ENCODE measurements at places on chromosomes 2 and 18.

GRCh38 chr2:42792583-42793333, at the start of gene HAAO:
HAAO (minus strand) TSS chr2:42792583; CDS start chr2:42792536, 47 bp downstream.
- DNase-seq, result peak; percentile 57

GRCh38 chr2:63590626-63591408, 2.1 kb downstream of the MDH1 start:
- peak; percentile 70 for DNase-seq

DNA sequence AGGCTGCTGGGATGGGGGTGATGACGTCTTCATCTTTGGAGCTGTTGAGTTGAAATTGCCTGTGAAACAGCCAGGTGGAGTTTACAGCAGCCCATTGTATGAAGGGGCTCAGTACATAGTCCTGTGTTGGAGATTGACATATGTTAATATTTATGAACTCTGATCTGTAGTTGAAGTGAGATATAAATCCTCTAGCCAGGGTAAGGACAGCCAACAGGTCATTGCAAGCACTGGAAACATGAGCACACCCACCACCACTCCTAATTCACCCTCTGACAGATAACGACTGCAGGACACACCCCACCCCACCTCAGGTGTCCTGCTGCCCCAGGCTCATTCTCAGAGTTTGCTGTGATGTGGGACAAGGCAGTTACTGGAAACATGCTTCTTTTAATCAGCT, 112.4 kb upstream of the TRIB2 start:
- no peak for DNase-seq

- DNase-seq, result no peak
Measured at GRCh38 chr2:8098476-8099266, 583.2 kb upstream of the ID2 start.

DNA sequence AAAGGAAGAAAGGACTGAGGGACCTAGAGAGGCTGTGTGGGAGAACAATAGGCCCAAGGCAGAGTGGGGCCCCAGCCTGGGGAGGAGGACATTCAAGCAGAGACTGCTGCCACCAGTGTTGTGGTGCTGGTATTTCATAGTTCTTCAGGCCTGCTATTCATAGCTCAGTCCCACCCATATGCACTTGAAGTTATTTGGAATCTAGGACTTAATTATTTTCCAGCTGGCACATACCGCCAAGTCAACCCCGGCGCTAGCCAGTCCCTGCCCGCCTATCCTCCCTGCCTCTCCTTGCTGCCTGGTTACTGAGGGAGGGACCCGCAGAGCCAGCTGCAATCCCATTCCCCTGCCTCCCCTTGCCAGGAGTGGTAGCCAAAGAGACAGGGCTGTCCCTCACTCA, 141.2 kb downstream of the CABLES1 start:
- no peak for DNase-seq

GRCh38 chr2:55111570-55112228, 61.4 kb upstream of the RTN4 start:
- DNase-seq, result peak; percentile 97

DNA sequence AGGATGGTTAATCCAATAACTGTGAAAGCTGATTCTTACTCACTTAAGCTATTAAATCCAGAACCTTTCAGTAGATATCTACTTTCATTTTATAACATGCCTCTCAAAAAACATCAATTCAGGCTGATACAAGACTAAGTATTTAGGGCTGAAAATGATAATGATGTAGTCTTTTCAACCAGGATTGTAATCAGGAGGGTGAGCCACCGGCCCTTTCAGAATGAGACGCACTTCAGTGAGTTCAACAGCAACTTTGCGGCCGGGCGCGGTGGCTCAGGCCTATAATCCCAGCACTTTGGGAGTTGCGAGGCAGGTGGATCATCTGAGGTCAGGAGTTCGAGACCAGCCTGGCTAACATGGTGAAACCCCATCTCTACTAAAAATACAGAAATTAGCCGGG, 30.4 kb downstream of the RBMS1 start:
- DNase-seq, result no peak

DNA sequence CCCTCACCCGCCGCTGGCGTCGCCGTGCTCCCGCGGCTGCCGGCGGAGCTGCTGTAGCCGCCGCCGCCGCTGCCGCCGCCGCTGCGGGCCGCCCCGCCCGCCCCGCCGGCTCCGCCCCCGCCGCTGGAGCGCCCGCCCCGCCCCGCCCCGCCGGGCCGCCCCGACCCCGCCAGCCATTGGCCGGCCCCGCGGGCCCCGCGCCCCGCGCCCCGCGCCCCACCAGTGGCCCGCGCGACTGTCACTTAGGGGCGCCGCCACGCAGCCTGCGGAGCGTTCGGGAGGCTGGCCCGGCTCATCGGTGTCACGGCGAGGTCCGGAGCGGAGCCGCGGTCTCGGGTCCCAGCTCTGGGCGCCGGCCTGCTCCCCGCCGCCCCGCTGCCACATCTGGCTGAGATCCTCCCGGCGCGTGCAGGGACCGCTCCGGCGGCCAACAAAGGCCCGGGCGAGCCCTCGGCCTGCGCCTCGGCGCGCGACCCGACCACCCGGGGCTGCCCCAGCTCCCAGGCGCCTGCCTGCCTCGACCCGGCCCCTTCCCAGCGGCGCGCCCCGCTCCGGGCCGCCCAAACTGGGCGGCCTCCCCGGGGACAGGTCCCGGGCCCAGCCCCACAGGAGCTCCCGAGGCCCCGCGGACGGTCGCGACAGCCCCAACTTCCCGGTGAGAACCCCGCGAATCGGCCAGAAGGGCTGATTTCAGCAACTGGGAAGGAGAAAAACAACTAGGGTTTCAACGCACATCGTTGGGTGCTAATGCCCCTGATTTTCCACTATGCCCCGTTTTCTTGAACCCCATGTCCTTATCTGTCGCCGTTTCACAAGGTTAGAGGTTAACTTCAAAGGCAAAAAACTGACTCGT, at the start of gene MGAT4A:
MGAT4A (minus strand) TSS at position 92 of the 853 bp plus-strand sequence. CDS start 4,800 bp downstream, outside the sequence.
- peak; percentile 46 for DNase-seq

GRCh38 chr18:3912705-3913104, 462.7 kb downstream of the TGIF1 start:
- no peak for DNase-seq

GRCh38 chr2:129849559-129850160, 129.8 kb upstream of the RAB6C start:
- peak; percentile 61 for DNase-seq

DNA sequence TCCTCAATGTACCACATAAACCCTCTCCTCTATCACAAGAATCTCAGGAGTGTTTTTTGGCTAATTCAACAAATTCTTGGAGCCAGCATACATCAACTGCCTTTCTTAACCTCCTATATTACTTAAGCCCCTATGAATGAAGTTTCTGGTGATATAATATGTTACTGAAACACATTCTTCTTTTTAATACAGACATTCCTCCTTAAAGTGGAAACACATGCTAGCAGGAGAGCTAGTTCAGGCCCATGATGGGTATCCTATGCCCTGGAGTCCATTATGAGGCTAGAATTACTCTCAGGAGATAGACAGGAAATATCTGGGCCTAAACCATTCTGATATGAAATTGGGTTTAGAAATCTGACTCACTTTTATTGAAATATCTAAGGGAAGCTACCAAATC, 26.6 kb upstream of the RMDN2 start:
- DNase-seq, result no peak

DNA sequence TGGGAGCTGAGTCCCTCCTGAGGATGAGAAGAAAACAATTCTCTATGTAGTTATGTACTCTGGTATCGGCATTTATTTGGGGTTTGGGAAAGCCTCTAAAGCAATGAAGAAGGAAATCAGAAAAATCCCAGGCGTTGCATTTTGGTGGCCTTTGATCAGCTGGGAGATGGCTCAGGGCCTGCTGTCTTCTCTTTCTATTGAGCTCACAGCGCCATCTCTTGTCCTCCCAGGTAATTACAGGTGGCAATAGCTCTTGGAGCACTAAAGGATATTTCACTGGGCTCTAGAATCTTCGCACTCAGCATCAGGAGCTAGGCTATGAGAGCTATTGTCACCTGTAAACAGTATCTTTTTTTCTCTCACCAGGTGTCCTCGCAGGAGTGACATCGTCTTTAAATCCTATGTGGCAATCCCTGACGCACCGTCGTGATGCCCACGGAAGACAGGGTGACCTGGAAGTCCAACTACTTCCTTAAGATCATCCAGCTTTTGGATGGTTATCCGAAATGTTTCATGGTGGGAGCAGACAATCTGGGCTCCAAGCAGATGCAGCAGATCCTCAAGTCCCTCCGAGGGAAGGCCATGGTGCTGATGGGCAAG, 76.1 kb upstream of the PMAIP1 start:
- DNase-seq, result no peak

DNA sequence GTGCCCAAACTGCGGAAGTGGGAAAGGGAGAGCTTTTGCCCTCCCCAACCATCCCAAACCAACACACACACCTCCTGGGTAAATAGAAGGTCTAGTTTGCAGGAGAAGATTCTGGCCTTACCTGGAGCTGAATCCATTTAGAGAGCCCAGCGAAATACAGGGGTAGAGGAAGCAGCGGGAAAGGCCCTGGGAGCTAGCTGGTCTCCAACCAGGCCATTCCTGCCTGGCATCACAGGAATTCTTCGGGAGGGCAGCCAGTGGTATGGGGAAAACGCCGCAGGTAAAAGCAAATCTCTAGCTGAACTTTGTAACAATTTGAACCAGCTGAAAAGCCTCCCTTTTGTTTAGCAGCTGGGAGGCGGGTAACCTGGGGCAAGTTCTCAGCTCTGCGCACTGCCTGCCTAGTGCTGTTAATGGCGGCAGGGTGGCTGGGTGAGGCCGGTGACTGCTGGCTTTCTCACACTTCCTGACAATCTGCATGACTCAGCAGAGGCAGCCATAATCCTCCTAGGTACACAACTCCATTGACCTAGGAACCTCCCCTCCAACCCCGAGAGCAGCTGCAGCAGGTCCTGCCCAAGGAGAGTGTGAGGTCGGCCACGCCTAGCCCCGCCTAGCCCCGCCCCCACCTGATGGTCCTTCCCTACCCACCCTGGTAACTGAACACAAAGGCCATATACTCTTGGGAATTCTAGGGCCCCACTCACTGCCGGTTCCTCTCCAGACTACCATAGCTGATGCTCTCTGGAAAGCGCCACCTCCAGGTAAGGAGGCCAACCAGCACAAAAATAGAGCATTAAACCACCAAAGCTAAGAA, 483.8 kb upstream of the REG3G start:
- DNase-seq, result no peak

GRCh38 chr18:75284566-75284965, 74.0 kb downstream of the TSHZ1 start:
- DNase-seq, result no peak

GRCh38 chr2:191543708-191544107, 134.2 kb upstream of the NABP1 start:
- DNase-seq, result no peak

- DNase-seq, result no peak
Measured at GRCh38 chr2:68660658-68661057, 17.3 kb downstream of the PROKR1 start.

DNA sequence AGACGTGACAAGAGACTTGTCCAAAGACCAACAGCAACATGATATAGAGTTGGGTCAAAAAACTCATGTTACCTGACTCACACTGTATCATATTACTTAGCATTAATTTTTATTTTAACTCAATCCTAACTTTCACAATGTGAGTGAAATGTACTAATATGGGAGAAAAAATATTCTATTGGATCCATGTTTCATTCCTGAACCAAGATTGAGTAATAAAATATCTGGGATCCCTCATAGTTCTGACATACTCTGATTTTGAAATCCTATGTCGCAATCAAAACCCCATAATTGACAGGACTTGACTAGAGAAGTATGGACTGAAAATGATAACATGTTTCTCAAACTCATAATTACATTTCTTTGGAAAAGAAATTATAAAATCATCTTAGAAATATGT, 190.4 kb downstream of the RIT2 start:
- no peak for DNase-seq

GRCh38 chr2:174153757-174154680, 94.3 kb downstream of the OLA1 start:
- DNase-seq, result no peak

GRCh38 chr2:44351676-44352075, 9.6 kb downstream of the PREPL start:
- DNase-seq, result no peak

DNA sequence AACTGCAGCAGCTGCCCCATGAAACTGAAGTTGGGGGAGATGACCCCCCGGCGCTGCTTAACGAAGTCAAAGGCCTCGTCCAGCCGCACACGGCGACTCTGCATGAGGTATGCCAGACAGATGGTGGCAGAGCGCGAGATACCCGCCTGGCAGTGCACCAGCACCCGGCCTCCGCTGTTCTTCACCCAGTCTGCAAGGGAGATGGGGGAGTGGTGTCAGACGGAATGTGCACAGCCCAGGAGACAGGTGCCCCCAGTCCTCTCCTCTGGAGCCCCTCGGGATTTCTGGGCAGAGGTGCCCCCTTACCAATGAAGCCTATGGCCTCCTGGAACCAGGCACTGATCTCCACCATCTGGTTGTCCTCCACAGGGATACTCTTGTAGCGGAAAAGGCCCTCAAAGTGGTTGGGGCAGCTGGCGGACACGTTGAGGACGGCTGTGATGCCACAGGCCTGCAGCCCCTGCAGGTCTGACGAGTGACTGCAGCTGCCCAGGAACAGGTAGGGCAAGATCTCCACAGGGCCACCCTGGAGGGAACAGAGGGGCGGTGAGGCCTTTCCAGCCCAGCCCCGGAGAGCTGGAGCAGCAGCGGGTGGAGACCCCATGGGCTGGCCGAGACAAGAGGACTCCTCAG, 1.3 kb downstream of the DUSP2 start:
- no peak for DNase-seq
